CD4-positive, alpha-beta T cell treated with Interleukin-12 subunit alpha and Interleukin-12 subunit beta, for 1 hour (primary cell): ENCODE measurements at places on chromosomes 11 and 22.

GRCh38 chr11:60477035-60477445 lies 15.5 kb upstream of the MS4A12 start:
- no peak for DNase-seq

GRCh38 chr11:1009991-1010390 lies 26.5 kb downstream of the MUC6 start:
- no peak for DNase-seq

DNA sequence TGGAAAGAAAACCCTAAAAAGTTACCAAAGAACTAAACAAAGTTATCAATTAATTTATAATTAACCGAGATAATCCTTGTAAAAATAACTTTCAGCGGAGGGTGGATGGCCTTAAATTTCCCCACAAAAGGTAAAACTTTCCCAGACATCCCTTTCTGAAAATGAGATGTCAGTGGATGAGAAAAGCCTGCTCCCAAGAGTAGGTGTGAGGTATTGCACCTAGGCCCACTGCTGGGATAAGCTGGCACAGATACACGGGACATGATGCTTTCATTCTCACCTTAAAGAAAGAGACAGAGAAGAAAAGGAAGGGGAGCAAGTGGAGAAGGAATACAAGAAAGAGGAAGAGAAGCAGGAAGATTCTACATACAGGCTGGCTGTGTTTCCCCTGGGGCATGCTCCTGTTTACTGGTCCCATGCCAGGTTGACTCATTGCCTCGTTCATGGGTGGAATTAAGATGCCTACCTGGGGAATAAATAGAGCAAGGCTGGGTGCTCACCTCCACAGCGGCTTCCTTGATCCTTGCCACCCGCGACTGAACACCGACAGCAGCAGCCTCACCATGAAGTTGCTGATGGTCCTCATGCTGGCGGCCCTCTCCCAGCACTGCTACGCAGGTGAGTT lies at the start of gene SCGB2A2:
Gene SCGB2A2, plus strand, starts transcription at position 505 of the 625 bp plus-strand sequence. Its CDS starts 59 bp downstream, at position 564.
- DNase-seq: no peak

DNA sequence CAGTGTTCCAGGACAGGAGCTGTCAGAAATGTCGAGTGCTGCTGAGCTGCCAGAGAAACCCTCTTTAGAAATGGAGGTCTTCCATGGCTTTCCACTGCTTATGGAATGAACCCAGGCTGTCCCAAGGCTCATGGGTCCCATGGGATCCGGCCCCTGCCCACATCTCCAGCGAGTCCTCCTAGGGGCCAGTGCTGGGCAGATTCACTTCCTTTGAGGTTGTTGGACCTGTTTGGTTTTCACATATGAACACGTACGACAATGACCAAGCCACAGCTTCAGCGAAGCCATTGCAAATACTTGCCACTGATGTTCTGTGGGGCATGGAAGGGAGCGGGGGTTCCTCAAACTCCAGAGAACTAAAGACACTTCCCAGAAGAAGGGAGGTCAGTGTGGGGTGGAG lies 483.3 kb downstream of the TBC1D22A start:
- no peak for DNase-seq

DNA sequence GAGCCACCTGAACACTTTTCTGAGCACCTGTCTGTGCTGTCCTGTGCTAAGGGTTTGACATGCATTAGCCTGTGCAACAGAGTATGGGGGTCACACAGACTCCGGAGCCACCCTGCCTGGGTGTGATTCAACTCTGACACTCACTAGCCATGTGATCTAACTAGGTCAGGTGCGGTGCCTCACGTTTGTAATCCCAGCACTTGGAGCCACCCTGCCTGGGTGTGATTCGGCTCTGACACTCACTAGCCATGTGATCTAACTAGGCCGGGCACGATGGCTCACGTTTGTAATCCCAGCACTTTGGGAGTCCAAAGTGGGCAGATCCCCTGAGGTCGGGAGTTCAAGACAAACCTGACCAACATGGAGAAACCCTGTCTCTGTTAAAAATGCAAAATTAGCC lies 11.4 kb downstream of the UBE2L6 start:
- DNase-seq: no peak

DNA sequence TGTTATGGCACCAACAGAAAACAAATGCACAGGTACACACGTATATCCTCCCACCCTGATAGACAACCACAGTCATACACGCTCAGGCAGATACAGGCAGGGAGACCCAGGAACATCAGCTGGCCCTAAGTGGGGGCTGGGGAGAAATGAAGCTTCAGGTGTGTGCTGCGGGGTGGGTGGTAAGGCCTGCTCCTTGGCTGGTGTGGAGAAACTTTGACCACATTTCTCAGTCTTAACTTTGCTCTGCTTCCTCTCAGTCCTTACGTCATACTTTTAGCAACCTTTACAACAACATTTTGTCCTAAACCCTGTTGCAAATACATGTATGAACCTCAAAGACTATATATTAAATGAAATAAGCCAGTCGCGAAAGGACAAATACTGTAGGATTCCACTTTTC lies 6.7 kb upstream of the ANAPC15 start:
- no peak for DNase-seq

GRCh38 chr22:22730655-22731373 lies 86.4 kb downstream of the GGTLC2 start:
- DNase-seq: no peak

- no peak for DNase-seq
These were observed 298.0 kb upstream of the PLET1 start for GRCh38 chr11:112558691-112559090.

GRCh38 chr11:64843686-64844329 lies 645 bp downstream of the CDC42BPG start:
- DNase-seq: no peak

GRCh38 chr11:115390441-115390840 lies 113.8 kb downstream of the CADM1 start:
- DNase-seq: no peak

GRCh38 chr11:67407688-67408163 lies 3.8 kb downstream of the TBC1D10C start:
- no peak for DNase-seq
